Pericardium fibroblast (primary cell): ENCODE measurements at places on chromosomes 16 and 17. TPM values are rescaled to one million over a fixed set of nuclear protein-coding genes. Genes with fewer than 3 reads are reported as not detected.

Gene SMURF2
- total RNA-seq, result 24.9 and 25.6 TPM in 2 replicates

Gene SLC12A4
- 29.1 and 50.4 TPM in 2 replicates for total RNA-seq

Gene TSR3
- 77.6 and 105 TPM in 2 replicates for total RNA-seq

Gene CSH2
- not detected in 2 replicates for total RNA-seq

Gene TBC1D3D
- total RNA-seq, result 0.09 TPM in 1 of 2 replicates, not detected in the other

Gene ABCC1
- total RNA-seq, result 17.2 and 24.8 TPM in 2 replicates

Gene CCL16
- total RNA-seq, result not detected in 2 replicates

Gene KLHL10
- total RNA-seq, result 0.23 TPM in 1 of 2 replicates, not detected in the other

Gene G6PC1
- total RNA-seq, result not detected in 2 replicates

Gene PRR29
- total RNA-seq, result 0.82 and 3.8 TPM in 2 replicates

Gene C16orf54
- not detected in 2 replicates for total RNA-seq
